Osteoblast (primary cell): ENCODE measurements at places on chromosomes 4 and X. TPM values are rescaled to one million over a fixed set of nuclear protein-coding genes. Genes with fewer than 3 reads are reported as not detected.

DNA sequence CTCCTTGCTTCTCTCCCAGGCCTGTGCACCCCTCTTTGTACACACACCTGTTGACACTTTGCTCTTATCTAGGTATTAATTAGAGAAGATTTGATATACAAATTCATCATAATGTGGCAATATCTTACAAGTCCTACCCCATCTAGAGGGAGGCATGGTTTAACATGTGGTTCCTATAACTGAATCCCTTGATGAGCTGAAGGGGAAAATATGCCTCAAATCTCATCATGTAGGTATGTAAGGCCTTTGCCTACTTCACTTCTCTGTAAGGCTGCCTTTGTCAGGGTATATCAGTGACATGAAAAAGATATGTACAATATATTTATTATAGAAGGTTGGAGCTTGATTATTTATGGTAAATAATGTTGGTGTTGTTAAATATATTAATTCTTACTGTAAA, 31.9 kb downstream of the HTR2C start:
- DNase-seq, result no peak

GRCh38 chr4:25503779-25504178, 126.7 kb downstream of the ANAPC4 start:
- DNase-seq, result no peak

Gene MAGEE1
- 2.2 and 2.7 TPM in 2 replicates for total RNA-seq

DNA sequence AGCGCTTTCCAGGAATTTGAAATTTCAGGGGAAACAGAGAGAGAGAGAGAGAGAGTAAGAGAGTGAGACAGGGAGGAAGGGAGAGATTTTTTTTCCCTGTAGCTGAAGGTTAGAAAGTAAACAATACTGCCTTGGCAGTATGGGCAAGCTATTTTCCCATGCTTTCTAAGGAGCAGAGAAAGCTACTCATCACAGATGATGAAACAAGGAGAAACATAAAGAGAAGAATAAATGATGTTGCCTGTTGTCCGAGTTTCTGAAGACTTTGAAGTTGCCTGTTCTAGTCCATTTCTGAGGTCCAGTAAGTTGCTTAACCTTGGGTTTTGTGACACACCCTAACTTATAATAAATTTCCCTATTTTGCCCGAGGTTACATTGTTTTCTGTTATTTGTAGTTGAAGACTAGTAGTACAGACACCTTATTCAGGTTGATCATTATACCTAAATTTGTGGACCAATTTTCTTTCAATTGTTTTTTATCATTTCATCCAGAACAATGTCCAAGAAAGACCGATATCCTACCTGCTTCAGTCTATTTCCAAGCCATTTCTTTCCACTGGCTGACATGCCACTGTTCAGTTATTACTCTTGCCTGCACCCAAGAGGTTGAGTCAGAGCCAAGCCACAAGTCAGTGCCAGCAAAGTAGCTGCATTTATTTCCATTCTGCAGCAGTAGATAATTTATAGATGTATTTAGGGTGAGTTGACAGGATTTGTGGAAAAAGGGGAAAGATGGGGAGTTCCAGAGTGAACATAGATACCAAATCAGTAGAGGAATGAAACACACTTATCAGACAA, 49.7 kb upstream of the SLC16A2 start:
- DNase-seq, result no peak
